HCEC 1CT (cell line): ENCODE measurements at places on chromosomes 11 and 22.

DNA sequence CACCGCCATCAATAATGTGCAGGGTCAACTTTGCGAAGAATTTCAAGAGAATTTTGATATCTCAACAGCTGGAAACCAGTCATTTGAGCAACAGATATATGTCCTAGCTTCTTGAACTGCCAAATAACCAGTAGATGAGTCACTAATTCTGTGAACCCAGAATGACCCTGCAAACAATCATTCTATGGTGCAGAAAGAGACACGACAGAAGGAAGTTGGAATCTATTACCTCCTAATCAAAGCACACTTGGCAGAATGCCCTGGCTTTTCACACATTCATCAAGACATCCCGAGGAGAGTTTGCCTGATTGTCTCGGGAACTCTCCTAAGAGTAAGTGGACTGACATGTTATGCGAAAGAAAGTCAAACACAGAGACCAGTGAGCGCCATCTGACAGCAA, 621.1 kb downstream of the OPCML start:
- DNase-seq = no peak

DNA sequence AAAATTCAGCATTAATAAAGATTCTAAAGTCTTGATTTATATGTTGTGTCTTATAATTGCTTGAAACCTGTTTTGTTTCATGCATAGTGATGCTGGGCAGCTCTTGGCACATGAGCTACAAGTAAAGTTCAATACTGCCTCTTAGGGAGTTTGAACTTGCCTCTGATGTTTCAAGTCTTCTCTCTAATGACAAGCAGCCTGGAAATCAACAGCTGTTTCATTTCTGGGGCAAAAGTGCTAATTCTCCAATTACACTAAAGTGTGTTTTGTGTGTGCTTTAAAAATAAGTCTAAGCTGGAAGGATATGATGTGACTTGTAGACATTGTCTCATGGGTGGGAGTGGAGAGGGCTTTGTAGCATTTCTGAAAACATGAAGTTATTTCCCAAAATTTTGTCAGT, 23.7 kb upstream of the SESN3 start:
- DNase-seq = no peak

- no peak for DNase-seq
Observed at GRCh38 chr11:116939499-116939898, 102.1 kb upstream of the APOA1 start.

DNA sequence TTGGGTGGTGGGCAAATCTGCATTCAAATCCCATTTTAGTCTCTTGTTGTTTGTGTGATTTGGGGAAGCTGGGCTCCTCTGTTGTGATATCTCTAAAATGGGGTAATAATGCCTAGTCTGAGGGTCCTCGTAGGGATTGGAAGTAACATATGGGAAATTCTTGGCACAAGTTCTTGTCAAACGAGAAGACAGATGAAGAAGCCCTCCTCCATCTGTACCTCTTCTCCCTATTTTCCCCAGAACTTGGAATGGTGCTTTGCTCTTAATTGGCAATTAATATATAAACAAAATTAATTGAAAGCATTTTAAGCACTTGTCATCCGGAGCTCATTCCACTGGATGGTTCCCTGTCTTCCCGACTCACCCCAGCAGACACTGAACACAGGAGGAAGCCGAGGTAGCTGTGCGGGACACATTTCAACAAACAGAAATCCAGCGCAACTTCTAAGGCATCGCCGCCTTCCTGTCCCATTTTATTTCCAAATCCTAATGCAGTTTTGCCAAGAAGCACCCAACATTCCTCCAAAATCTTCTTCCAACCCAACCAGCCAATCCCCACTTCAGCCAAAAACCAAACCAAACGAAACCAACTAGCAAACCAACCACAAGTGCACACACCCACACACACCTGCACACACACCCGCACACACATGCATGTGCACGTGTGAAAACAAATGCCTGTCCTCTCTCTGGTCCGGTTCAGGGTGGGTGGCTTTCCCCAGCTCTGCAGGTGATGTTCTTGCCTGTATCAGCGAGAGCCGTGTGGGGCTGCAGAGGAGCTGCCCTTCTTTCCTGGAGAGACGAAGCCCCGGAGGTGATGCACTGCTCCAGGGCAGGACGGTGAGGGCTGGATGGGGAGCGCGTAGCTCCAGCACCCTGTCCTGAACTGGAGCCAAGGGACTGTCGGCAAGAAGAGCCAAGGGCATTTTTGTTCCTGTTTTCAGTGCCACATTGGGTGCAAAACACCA, 100.8 kb upstream of the B3GAT1 start:
- DNase-seq = no peak
